Stimulated activated CD8-positive, alpha-beta memory T cell treated with anti-CD3 and anti-CD28 coated beads, Interleukin-4, amount 100 ng/mL, for 4 hours (primary cell): ENCODE measurements at places on chromosomes 12 and 14.

GRCh38 chr14:70108419-70108818 is 80.3 kb downstream of the SLC8A3 start:
- DNase-seq: no peak

GRCh38 chr12:121753844-121754264 is 39.6 kb downstream of the RHOF start:
- no peak for DNase-seq

DNA sequence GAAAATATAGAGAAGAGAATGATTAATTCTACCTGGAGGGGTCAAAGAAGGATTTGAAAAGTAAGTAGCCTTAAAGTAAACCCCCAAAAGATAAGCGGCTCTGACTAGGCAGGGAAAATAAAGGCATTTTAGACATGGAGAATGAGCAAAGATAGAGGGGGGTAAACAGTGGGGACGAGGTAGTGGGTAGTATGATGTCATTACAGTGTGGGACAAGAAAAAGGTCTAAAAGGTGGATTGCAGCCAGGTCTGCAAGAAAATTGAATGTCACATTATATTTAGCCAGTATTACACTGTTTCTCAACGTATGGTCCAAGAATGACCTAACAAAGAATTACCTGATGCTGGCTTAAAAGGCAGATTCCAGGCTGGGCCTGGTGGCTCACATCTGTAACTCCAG is 55.8 kb upstream of the CIT start:
- DNase-seq: no peak

DNA sequence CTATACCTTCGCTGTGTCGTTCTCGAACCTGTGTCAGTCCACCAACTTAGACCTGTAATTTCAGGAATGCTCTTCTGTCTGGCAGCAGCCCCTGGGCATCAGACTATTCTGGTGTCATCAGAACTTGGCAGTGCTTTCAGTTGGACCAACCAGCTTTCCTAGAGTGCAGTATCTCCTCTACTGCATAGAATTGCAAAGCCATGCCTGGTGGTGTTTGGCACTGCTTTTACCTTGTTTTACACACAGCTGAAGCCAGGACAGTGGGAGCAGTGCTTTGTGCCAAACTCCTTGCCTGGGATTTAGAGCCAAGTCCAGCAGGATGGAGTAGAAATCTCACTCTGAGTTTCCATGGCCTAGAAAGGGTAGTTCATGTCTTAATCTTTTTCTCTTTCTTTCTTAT is 1.5 kb downstream of the FLVCR2 start:
- DNase-seq: no peak

DNA sequence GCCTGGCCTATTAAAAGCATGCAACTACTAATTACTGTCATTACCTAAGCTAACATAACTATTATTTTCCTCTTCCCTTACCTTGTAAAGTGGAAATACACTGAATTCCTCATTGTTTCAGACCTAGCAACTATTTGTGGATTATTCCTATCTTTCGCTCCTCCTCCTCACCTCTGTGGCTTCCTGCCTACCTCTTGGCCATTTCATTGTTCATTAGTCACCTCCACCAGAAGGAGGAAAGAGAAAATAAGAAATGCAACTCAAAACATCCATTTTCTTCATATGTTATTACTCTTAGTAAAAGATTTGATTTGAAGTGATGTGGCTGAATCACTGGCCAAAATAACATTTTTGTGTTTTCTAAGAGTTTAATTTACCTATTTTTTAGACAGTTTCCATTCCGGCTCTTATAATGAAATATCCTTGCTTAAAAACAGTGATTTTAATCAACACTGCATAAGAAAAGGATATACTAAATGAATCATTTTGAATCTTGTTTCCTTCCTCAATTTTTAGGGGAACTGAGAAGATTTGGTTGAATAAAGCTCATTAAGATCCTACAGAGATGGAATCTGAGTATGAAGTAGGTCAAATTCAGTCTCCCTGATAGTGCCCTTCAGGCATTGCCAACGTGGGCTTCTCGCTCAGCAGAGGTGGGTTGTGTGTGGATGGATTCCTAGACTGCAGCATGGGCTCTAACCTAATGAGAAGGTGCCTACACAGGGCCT is 27.6 kb upstream of the ARHGAP5 start:
- DNase-seq: no peak

GRCh38 chr12:124898200-124898922 is 16.1 kb downstream of the UBC start:
- no peak for DNase-seq

DNA sequence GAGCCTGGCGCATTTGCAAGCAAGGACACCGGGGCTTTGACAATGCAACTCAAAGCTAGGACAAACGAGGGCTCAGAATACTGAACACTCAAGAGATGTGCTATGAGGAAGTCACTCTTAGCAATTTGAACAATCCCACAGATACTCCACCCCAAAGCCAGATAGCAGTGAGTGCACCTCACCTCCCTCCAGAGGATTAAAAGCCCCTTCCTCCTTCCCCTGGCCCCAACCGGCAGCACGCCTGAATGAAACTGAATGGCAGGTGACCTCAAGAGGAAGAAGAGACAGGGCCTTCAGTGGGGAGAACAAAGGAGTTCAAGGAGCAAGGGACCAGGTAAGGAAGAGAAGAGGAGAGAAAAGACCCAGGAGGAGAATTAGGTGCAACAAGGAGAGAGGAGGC is 1.9 kb upstream of the KRT78 start:
- DNase-seq: no peak

DNA sequence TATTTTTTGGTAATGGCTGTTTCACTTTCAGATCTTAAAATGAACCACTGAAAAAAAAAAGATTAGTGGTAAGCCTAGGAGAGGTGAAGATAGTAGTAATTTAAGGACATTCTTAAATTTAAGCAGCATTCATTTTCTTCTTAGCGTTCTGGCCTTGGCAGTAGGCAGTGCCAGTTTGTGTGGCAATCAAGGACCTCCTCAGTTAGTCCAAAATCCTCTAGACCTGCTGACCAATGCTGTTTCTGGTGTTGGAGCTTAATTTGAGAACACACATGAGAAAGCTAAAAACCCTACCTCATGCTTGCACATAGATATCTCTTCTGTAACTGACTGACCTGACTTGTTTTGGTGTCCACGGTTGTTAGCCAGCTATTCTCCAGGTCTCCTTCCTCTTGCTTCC is 219.8 kb upstream of the RGS6 start:
- no peak for DNase-seq
